ENCODE measurements at places on chromosomes 11 and 22. TPM values are rescaled to one million over a fixed set of nuclear protein-coding genes. Genes with fewer than 3 reads are reported as not detected.

Gene GSTT2
- total RNA-seq, result not detected

Gene KREMEN1
- 0.19 TPM for total RNA-seq

- DNase-seq, result no peak
These were observed 5.7 kb downstream of the CELSR1 start for GRCh38 chr22:46531581-46532175.

GRCh38 chr22:42371099-42371498 lies 61.1 kb downstream of the NFAM1 start:
- no peak for DNase-seq

Gene HORMAD2
- 0.14 TPM for total RNA-seq

- no peak for DNase-seq
These were observed 16.4 kb upstream of the GAS2L1 start for GRCh38 chr22:29290061-29290460.

DNA sequence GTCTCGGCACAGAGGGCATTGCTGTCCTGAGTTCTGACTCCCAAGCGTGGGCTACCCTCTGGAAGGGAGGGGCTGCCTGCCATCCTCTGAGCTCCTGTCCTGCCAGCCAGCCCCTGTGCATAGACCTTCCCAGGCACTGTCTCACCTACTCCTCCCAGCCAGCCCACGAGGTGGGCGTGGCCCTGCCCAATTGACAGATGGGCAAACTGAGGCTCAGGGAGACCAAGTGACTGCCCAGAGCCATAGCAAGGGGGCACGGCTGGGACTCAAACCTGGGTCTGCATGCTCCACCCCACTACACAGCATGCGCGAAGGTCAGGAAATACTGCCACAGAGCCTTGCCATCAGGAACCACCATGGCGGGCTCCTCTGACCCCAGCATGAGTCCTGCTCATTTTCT lies 29.4 kb upstream of the PRR5 start:
- DNase-seq, result no peak

- no peak for DNase-seq
These were observed 1.9 kb downstream of the TIRAP start for GRCh38 chr11:126284829-126285228.

DNA sequence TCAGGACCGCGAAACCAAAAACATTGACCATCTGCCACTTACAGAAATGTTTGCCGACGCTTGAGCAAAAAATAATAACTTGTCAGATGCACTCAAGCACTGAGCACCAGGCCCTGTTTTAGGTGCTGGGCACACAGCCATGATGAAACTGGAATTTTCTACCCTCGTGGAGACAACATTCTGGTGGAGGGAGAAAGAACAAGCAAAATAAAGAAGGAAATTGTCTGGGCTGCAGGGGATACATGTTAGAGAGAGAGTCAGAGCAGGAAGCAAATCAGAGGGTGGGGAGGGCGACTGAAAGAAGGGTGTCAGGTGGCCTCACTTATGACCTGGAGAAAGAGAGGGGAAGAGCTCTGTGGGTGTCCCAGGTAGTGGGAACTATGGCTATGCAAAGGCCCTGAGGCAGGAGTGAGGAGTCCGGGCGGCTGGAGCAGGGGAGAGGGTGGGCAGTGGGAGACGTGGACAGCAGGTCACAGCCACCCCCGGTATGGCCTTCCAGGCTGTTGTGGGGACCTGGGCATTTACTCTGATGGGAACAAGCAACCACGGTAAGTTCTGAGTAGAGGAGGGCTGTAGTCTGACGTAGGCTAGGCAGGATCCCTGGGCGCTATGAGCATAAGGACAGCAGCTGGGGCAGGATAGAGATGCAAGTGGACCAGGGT lies 78.8 kb downstream of the MYEOV start:
- DNase-seq, result peak; percentile 6

DNA sequence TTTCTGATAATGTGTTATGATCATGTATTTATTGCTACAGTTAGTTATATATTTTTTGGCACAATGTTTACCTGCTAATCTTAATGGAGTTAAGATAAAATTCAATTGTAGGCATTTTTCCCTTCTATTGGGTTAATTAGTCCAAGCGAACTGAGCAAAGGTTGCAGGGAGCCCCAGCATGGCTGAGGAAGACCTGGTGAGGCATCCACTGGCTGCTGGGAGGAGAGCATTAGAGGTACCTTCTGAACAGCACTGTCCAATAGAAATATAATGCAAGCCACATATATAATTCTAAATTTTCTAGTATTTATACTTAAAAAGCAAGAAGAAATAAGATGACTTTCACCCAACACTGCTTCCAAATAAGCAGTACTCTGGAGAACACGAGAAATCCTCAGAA lies 689 bp upstream of the TMEM126A start:
- DNase-seq, result no peak

- DNase-seq, result no peak
These were observed 706.9 kb upstream of the LUZP2 start for GRCh38 chr11:23789938-23790371.

DNA sequence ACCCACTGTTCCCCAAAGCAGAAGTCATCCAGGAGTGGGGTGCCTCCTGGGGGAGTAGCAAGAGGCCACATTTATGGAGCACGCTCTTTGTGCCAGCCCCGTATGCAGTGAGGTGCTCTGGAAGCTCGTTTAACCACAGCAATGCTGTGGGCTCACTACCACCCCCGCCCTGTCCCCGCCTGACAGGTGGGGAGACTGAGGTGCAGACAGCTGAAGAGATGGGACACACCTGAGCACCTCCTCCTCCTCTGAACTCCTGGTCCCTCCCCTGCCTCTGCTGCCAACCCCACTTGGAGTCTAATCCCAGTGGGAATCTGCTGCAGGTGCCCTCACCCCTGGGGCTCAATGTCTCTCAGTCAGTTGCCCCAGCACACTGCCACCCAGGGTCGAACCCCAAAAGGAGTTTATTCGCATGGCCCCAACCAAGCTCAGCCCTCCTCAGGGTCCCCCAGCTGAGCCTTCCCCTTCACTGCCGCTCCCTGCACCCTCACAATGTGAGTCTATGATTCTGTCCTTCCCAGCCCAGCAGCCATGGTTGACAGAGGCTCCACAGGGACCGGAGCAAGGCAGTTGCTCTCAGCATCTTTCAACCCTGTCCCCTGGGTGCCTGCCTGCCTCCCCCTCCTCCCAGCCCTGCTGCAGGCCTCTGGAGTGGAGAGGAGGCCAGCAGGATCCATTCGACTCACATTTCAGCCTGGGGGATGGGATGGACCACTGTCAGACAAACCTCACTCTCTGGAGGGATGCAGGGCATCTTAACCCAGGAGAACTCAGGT lies 13.3 kb upstream of the BCR start:
- no peak for DNase-seq

Gene SERPING1
- total RNA-seq, result 0.45 TPM

Gene SCUBE2
- total RNA-seq, result not detected

Gene EFEMP2
- total RNA-seq, result 20.0 TPM

GRCh38 chr11:8728563-8728962 lies 46.0 kb downstream of the RPL27A start:
- no peak for DNase-seq

DNA sequence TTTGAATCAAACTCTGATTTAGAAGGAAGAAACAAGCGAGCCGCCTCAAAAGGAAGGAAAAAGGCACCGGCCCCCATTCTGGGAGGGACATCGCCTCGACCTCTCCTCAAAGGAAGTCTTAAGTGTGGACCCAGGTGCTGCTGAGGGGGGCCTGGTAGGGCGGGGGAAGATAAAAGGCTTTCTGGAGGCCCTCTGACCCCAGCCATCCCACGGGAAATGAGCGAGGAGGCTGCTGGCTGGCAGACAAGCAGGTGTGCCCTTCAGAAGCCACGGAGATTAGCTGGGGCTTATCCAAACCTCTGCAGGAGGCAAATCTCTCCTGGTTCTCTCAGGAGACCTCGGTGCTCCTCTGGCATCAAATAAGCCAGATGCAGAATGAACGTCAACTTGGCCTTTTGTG lies 171.4 kb upstream of the BLID start:
- DNase-seq, result no peak

Gene SAA2
- not detected for total RNA-seq

Gene GDPD4
- not detected for total RNA-seq

- no peak for DNase-seq
These were observed 90.9 kb downstream of the CTTN start for GRCh38 chr11:70489276-70489675.

Gene SLC22A12
- total RNA-seq, result not detected

Gene POU2AF2
- total RNA-seq, result not detected

Gene HTR3A
- not detected for total RNA-seq

Gene OR9Q2
- not detected for total RNA-seq

- no peak for DNase-seq
These were observed 7.4 kb downstream of the MB start for GRCh38 chr22:35609761-35610160.

DNA sequence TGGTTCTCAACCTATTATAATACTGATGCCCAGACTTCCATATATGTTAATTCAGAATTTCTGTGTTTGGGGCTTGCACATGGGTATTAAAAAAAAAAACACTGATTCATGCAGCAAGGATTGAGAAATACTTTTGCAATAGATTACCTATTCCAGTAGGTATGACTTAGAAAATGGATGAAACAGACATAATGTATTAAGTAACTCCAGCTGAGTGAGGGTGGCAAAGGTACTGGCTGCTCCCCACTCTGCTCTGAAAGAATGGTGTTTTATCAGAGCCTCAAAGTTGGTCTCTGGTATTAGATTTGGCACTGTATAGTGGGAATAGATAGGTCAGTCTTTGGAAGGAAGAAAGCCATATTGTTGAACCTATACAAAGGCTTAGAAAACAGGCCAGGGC lies 234.3 kb upstream of the FOLH1 start:
- DNase-seq, result no peak

- DNase-seq, result no peak
These were observed 14.3 kb downstream of the ARFGAP3 start for GRCh38 chr22:42842658-42843370.

Gene FXYD2
- 31.2 TPM for total RNA-seq

GRCh38 chr11:58395581-58395980 lies 11.1 kb downstream of the OR5B3 start:
- DNase-seq, result no peak

GRCh38 chr22:40387746-40388145 lies 17.4 kb downstream of the SGSM3 start:
- DNase-seq, result no peak

Gene OR52H1
- total RNA-seq, result not detected

Gene OR52E8
- total RNA-seq, result not detected

Gene TRIM48
- not detected for total RNA-seq

Gene SNAP29
- total RNA-seq, result 29.7 TPM

- DNase-seq, result no peak
These were observed 14.6 kb upstream of the RASSF10 start for GRCh38 chr11:12994476-12994875.

DNA sequence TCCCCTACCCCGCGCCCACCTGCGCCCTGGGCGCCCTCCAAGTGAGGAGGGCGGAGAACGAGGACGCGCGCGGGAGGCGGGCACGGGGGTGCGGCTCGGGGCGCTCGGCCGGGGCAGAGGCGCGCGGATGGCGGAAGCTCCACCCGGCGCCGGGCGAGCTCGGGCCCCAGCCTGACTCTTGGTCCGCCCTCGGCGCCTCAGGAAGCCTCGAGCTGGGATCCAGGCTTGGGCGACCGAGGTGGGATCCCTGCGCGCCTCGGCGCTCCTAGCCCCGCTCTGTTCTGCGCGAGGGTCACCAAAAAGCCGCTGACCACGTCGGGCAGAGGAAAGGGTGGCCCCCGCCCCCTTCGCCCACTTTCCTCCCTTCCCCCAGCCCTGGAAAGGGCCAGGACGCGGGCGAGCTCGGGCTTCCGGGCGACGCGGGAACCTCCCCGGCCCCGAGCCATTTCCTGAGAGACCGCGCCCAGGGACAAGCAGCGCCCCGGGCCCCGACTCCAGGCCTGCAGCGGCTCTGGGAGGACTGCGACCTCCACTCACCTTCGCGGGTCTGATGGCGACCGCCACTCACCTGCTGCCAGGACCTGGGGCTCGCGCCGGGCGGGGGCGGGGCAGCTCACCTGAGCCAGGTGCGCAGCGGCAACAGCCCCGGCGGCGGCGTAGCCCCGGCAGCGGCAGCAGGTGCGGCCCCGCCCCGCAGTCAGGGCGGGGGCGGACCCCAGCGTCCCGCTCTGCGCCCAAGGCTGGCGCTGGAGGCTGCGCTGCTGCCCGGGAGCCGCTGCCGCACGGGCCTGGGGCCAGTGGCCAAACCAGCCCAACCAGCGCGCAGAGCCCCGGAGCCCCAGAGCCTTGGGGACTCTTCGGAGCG lies 2.2 kb upstream of the SIGIRR start:
- DNase-seq, result peak; percentile 82

DNA sequence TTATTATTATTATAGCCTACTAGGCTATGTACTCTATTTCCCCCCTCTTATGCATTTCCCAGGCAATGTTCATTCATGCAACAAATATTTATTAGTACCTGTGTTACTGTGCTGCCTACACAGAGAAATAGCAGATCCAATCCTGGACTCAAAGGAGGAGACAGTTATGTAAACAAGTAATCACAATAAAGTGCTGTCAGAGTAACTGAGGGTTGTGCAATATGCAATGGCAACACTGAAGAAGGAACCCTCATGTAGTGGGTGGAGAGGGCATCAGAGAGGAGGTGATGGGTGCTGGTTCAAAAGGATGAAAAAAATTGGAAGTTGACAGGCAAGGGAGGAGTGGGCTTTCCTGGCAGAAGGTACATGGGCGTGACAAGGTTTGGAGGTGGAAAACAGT lies 886 bp upstream of the P4HA3 start:
- DNase-seq, result no peak

Gene CYTH4
- 149 TPM for total RNA-seq

DNA sequence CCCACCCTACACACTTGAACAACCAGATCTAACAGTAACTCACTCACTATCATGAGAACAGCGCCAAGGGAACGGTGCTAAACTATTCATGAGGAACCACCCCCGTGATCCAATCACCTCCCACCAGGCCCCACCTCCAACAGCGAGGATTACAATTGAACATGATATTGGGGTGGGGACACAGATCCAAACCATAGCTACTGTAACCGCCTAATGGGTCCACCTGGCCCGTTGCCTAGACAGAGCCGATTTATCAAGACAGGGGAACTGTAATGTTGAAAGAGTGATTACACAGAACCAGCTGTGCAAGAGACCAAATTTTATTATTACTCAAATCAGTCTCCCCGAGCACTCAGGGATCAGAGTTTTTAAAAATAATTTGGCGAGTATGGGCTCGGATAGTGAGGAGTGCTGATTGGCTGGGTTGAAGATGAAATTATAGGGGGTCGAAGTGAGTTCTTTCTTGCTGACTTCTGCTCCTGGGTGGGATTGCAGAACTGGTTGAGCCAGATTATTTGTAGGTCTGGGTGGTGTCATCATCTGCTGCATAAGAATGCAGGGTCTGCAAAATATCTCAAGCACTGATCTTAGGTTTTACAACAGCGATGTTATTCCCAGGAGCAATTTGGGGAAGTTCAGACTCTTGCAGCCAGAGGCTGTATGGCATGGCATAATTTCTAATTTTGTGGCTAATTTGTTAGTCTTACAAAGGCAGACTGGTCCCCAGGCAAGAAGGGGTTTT lies 17.9 kb upstream of the ZC3H12C start:
- DNase-seq, result no peak

- no peak for DNase-seq
These were observed 37.4 kb downstream of the KCNQ1 start for GRCh38 chr11:2482204-2482603.

GRCh38 chr11:69530278-69531070 lies 49.0 kb downstream of the LINC01488 start:
- DNase-seq, result no peak

- no peak for DNase-seq
These were observed 432.1 kb downstream of the DYNC2H1 start for GRCh38 chr11:103541186-103541795.
